ENCODE measurements at places on chromosomes 1 and 21.

DNA sequence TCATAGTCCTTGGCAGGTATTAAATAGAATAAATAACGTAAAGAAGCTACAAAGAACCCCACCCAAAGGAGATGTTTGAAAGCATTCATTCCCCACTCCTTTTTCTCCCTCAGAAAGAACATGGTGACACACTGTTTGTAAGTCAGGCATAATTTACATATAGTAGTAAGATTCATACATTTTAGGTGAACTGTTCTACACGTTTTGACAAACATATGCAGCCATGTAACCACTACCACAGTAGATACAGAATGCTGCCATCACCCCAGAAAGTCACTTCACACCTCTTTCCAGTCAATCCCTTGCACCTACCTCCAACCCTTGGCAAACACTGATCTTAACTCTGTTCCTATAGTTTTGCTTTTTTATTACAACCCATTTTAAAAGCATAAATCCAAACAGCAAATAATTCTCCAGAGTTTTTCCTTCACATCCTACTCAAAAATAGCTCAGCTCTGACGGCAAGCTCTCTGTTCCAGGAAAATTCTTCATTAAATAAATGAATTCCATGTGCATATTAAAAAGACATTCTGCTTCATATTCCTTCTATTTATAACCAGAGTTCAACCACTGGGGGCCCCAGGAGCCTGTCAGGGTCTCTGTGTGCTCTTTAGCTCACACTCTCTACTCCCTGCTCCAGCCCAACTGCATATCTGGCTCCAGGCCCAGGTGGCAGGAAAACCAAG lies 258.8 kb downstream of the PLPP3 start:
- no peak overlapping the region for H3K4me3 ChIP-seq
- no peak for DNase-seq
- no peaks in the 10 kb centered on the region for H3K4me1 ChIP-seq
- no peaks in the 10 kb centered on the region for H3K36me3 ChIP-seq
- H3K27ac ChIP-seq, result no peak overlapping the region
- H3K27me3 ChIP-seq, result no peaks in the 10 kb centered on the region

GRCh38 chr1:199373139-199373538 lies 654.4 kb upstream of the NR5A2 start:
- H3K36me3 ChIP-seq, result no peaks in the 10 kb centered on the region
- no peak overlapping the region for H3K27ac ChIP-seq
- H3K4me3 ChIP-seq, result no peak overlapping the region
- no peak for DNase-seq

DNA sequence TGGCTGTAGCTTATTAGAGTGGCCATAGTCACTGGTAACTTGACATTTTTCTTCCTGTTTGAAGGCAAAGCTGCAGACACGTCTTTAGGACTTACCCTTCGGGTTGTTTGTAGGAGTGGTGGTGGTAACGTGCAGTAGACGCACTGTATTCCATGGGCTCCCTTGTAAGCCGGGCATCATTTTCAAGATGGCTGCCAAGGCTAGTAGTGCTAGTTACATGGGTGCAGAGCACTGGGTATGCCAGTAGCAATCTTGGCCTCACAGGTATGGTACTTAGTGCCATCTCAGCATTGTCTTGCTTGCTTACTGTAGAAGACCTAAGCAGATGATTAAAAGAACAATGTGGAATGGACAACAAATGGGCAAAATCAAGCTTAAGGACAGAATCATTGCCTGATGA lies 1.9 kb downstream of the YBX1 start:
- H3K36me3 ChIP-seq, result peaks cover 18% of the 10 kb centered on the region
- DNase-seq, result peak; percentile 7
- H3K27me3 ChIP-seq, result no peaks in the 10 kb centered on the region
- H3K4me1 ChIP-seq, result peaks cover 71% of the 10 kb centered on the region
- H3K27ac ChIP-seq, result peak overlapping the region; percentile 99

DNA sequence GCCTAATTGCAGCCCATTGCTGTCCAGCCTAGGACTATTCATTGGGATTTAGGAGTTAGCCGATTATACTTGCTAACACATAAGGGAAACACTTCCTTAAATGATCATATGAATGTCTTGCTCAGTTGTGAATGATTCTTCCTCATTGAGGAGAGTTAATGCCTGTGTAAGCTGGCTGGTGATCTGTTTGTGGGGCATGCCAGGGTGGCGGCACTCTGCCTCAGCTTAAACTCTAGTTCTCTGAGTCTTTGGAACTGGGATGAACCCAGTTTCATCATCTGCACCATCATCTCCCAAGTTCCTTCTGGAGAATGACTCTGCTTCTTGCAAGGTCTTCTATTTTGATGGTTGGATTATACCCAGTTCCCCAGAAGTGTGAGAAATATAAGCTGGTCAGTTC lies 23.9 kb upstream of the SLAMF6 start:
- no peak overlapping the region for H3K27ac ChIP-seq
- no peak overlapping the region for H3K4me3 ChIP-seq
- no peaks in the 10 kb centered on the region for H3K36me3 ChIP-seq

GRCh38 chr1:68481041-68481440 lies 15.8 kb downstream of the DEPDC1 start:
- DNase-seq, result no peak
- peaks cover 1% of the 10 kb centered on the region for H3K36me3 ChIP-seq
- H3K27ac ChIP-seq, result no peak overlapping the region
- no peaks in the 10 kb centered on the region for H3K27me3 ChIP-seq

- H3K27ac ChIP-seq, result no peak overlapping the region
- peaks cover 2% of the 10 kb centered on the region for H3K36me3 ChIP-seq
- no peak for DNase-seq
- H3K4me1 ChIP-seq, result no peaks in the 10 kb centered on the region
- H3K4me3 ChIP-seq, result no peak overlapping the region
These were observed 16.0 kb downstream of the PLA2G2E start for GRCh38 chr1:19907456-19907855.

DNA sequence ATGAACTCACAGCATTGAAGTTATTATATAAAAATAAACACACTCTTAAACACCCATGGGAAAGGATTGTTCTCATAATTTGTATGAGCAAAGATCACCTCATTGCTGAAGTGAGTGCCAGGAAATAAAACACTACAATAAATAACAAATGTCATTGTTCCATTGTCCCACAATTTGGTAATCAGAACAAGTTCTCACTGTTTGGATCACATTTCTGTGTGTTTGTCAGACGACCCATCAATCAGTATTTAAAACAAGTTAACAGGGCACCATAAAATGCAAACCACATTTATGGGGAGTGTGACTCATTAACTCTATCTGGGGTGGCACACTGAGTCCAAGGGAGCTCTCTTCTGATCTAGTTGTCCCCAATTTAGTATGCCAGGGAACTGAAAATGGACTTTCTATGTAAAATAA lies 124.5 kb downstream of the PTPRC start:
- H3K27me3 ChIP-seq, result no peaks in the 10 kb centered on the region
- H3K36me3 ChIP-seq, result no peaks in the 10 kb centered on the region
- DNase-seq, result no peak
- H3K27ac ChIP-seq, result peak overlapping the region; percentile 84
- peaks cover 24% of the 10 kb centered on the region for H3K4me1 ChIP-seq

DNA sequence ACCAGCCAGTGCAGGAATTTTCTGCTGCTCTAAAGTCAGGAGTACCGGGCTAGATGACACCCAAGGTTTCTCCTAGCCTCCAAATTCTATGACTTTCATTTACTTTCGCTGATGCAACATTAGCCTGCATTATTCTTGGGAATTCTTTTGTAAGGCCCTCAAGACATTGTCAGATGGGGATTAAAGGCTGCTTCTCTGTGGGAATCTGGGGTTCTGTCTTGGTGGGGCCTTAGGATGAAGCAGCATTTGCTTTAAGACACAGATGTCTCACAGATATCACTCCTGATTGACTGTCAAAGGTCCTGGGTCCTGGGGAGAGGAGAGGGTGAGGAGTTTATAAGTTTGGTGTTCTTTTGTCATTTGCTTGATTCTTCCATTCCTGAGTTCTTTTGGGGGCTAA lies 11.6 kb downstream of the PKP1 start:
- DNase-seq, result no peak
- H3K36me3 ChIP-seq, result no peaks in the 10 kb centered on the region
- H3K27ac ChIP-seq, result no peak overlapping the region

DNA sequence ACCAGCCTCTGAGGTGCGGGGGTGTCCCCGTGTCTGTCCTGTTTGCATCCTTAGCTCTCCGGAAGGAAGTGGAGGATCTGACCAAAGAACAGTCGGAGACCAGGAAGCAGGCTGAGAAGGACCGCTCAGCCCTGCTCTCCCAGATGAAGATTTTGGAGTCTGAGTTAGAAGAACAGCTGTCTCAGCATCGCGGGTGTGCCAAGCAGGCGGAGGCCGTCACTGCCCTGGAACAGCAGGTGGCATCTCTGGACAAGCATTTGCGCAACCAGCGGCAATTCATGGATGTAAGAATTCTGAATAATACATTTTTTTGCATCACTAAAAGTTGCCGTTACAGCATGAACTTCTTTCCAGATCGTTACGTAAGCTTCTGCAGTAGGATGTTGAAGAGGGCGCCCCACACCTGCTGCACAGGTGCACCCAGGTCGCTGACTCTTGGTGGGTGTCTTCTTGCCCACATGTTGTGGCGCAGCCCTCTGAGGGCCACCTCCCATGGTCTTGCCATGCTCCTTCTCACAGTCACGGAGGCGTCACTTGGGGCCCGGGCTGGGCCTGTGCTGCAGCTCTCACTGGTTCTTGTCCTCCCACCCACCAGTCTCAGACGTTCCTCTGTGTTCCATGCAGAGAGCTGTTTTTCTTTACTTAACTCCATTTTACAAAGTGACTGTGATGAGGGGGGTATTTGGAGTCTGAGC lies 61.3 kb upstream of the DIP2A start:
- no peak overlapping the region for H3K4me3 ChIP-seq
- H3K36me3 ChIP-seq, result peaks cover 22% of the 10 kb centered on the region
- no peak for DNase-seq

DNA sequence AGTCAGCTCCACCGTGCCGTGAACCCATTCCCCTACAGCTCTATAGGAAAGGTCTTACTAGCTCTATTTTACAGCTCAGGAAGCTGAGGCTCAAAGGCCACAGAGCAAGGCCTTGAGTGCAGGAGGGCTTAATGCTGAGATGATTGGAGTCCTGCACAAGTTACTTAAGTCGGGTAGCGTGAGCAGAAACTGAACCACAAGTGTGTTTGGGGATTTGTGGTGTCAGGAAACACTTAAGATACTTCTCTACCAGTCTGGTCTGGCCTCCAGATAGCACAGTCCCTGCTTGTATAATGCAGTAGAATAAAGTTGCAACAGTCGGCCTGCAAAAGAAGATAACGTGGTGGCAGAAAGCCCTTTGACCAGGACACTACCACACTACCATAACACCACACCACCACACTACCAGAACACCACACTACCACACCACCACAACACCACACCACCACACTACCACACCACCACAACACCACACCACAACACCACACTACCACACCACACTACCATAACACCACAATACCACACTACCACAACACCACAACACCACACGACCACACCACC lies 118.1 kb downstream of the SPSB1 start:
- DNase-seq, result no peak
- peaks cover 45% of the 10 kb centered on the region for H3K4me1 ChIP-seq
- no peaks in the 10 kb centered on the region for H3K27me3 ChIP-seq
- peak overlapping the region; percentile 68 for H3K27ac ChIP-seq
- peaks cover 3% of the 10 kb centered on the region for H3K36me3 ChIP-seq
- H3K4me3 ChIP-seq, result peak overlapping the region; percentile 4

DNA sequence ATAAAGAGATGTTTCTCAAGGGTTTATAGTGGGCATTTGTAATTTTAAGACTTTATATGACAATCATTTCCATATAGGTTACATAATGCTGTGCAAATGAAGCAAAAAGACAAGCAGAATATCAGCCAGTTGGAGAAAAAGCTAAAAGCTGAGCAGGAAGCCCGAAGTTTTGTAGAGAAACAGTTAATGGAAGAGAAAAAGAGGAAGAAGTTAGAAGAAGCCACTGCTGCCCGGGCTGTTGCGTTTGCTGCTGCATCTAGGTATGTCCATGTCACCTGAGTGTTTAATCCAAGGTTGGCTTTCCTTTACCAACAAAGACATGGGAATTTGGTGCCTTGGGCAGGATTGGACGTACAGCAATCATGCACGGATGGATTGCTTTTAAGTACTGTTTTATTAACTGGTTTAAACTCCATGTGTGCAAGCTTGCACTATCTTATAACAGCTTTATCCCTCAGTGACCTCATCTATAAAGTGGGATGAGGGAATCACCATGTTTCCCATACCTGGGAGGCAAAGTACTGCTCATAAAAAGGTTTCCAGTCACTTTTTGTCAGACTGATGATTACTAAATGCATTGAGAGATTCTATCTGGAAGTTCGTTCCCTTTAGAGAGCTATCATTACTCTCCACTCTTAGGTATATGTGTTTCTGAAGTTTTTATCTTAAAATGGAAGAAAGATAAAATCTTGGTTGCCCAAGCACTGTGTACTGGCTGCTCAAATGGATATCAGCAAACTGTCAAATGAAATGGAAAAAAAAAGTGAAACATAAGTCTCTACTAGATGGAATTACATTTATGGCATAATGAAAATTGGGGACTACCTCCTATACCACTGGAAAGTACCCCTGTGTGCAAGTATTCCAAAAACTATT lies 55.1 kb downstream of the MACO1 start:
- DNase-seq, result no peak
- no peak overlapping the region for H3K4me3 ChIP-seq
- peaks cover 7% of the 10 kb centered on the region for H3K36me3 ChIP-seq
- H3K27ac ChIP-seq, result peak overlapping the region; percentile 18

DNA sequence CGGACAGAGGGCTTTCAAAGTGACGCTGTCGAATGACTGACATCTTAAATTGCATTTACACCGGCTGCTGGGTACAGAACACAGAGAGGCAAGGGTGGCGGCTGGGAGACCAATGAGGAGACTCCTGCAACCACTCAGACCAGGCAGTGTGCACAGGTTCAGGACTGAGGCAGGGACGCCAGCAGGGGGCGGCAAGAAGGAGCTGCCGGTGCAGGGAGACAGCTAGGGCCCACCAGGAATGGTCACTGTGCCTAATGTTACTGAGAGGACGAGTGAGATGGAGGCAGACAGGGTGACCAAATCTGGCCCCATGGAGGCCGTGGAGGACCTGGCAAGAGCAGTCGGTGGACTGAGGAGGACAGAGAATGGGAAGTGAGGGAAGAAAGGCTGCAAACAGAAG lies 23.5 kb downstream of the GLIS1 start:
- peaks cover 14% of the 10 kb centered on the region for H3K27me3 ChIP-seq
- H3K36me3 ChIP-seq, result no peaks in the 10 kb centered on the region
- no peaks in the 10 kb centered on the region for H3K4me1 ChIP-seq
- no peak overlapping the region for H3K4me3 ChIP-seq

GRCh38 chr1:117638759-117639158 lies 32.9 kb downstream of the TENT5C start:
- peaks cover 8% of the 10 kb centered on the region for H3K4me1 ChIP-seq
- H3K4me3 ChIP-seq, result no peak overlapping the region
- no peak for DNase-seq
- no peaks in the 10 kb centered on the region for H3K36me3 ChIP-seq

Data from activated T-cell treated with anti-CD3 and anti-CD28 coated beads, Interleukin-2, amount 50 U/mL, for 72 hours (primary cell).